ENCODE measurements at places on chromosomes 13 and 19. TPM values are rescaled to one million over a fixed set of nuclear protein-coding genes. Genes with fewer than 3 reads are reported as not detected.

The CYP4F8 gene
- not detected for total RNA-seq

The TNFSF11 gene
- not detected for total RNA-seq

The NBEA gene
- 0.90 TPM for total RNA-seq

The SOX1 gene
- total RNA-seq: not detected

The MBD3 gene
- 75.7 TPM for total RNA-seq

The MADCAM1 gene
- 0.13 TPM for total RNA-seq

The TMEM221 gene
- not detected for total RNA-seq

The MAP4K1 gene
- not detected for total RNA-seq

GRCh38 chr13:95679722-95680121 is 2.8 kb downstream of the DNAJC3 start:
- no peak for DNase-seq

DNA sequence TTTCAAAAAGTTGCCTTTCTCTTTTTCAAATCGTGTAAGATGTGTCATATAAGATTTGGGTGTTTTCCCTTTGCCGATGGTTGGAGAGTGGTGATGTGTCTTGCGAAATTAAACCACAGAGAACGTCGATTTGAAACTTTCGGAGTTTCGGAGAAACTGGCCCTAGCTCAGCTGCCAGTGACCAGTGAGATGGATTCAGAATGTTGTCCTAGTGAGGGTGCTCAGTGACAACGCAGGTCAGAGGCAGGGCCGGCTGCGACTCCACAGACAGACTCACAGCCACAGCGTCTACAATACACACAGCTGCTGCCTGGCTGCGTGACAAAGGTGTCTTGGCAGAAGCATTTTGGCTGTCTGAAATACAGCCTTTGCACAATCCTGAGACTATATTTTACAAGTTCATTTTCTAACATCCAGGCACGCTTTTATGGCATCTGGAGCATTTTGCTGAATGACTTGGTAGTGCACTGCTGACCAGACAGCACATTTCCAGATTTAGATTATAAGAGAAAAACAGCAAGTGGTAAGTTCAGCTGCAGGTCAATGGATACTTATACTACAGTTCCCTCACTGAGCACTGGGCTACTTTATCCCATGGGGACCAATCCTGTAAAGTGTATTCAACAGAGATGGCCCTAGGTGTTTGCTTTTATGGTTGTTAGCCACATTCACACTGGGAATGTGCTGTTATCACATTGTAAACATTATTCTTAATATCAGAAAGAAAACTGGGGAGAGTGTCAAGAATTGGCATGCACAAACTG is 207.5 kb downstream of the KCNRG start:
- DNase-seq: no peak

DNA sequence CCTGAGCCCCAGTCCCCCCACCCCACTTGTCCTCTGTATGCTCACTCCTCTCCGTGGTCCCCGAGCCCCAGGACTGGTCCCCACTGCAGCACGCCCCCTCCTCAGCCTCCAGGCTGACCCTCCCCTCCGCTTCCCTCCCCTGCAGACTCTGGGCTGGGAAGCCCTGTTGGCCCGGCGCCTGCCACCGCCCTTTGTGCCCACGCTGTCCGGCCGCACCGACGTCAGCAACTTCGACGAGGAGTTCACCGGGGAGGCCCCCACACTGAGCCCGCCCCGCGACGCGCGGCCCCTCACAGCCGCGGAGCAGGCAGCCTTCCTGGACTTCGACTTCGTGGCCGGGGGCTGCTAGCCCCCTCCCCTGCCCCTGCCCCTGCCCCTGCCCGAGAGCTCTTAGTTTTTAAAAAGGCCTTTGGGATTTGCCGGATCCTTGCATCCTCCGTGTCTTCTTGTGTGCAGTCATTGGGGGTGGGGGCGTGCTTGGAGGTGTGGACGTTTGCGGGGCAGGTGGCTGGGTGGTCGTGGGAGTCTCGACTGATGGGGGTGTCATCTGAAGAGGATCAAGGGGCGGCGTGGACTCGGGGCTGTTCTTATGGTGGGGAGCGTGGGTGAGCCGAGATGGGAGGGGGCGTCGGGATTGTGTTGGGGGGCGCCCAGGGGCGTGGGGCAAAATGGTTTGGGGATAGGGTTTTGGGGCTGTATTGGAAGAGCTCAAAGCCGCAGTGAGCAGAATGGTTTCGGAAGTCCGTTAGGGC is 3.5 kb downstream of the PTGER1 start:
- no peak for DNase-seq

DNA sequence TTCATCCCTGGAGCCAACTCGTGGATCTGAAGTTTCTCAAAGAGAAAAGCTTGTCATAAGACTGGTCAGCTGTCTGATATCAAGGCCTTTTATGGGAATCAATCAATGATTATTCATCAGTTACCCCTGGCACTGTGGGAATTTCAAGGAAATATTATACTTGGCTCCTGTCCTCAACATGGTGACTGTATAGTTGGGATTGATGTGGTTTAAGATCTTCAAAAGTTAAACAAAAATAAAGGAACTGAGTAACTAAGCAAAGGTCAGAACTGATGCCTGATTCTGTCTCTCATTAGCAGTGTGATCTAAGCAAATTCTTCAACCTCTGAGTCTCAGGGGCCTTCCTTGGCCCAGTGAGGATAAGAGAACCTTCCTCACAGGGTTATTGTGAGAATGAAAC is 22.2 kb upstream of the SERPINE3 start:
- peak; percentile 33 for DNase-seq

- DNase-seq: no peak
Measured at GRCh38 chr13:93004919-93005318, 221.7 kb upstream of the GPC6 start.

GRCh38 chr13:114151565-114152284 is 19.3 kb upstream of the RASA3 start:
- DNase-seq: peak; percentile 45

GRCh38 chr13:112642090-112642460 is 47.8 kb upstream of the ATP11A start:
- DNase-seq: no peak

DNA sequence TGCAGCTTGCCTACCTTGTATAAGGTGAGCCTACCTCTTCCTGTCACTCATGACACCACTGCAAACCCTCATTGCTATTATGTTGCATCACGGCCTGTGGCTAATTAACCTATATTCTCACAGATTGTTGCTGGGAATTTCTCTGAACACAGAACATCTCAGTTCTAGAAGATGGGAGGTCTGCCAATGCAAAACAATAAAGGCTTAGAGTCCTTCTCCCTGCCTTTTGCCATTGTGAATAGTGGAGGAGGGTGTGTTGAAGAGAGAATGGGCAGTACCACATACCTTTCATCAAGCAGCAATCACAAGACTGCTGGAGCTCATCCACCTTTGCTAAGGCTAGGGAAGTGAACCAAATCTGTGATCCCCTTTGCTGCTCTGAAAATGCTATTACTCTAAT is 34.4 kb downstream of the WDFY2 start:
- DNase-seq: no peak

- no peak for DNase-seq
Measured at GRCh38 chr13:25607096-25607495, 235.3 kb downstream of the ATP8A2 start.

- DNase-seq: no peak
Measured at GRCh38 chr13:95020298-95020987, 280.8 kb downstream of the ABCC4 start.

DNA sequence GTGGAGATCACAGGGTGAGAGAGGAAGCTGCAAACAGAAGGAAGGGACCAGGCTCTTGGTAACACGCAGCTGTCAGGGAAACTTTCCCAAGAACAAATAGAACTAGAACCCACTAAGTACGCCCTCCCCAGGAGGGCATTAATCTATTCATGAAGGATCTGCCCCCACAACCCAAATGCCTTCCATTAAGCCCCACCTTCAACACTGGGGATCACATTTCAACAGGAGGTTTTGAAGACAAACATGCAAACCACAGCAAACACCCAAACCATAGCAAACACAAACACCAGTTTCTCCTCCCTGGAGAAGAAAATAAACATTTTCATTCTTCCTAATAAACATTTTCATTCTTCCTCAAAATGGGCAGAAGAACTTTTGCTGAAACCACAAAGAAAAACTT is 329.6 kb downstream of the EFNB2 start:
- no peak for DNase-seq

- DNase-seq: no peak
Measured at GRCh38 chr19:21483589-21484170, 21.7 kb upstream of the ZNF429 start.

DNA sequence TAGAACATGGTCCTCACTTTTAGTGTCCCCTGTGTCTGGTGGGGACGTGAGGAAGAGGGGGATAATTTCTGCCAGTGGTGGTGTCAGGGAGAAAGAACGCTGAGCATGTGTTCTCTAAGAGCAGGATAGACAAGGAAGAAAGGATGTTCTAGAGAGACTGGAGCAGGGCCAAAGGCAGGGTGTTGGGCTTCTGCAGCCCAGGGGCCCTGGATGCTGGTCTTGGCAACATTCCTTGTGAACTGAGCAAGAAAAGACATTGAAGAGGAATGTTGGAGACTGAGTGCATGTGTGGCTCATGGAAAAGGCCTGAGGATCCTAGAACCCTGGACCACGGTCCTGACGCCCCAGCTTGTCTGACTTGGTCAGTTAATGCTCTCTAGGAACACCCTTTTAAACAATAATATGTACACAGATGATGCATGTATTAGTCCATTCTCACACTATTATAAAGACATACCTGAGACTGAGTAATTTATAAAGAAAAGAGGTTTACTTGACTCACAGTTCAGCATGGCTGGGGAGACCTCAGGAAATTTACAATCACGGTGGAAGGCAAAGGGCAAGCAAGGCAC is 33.6 kb upstream of the SLC10A2 start:
- DNase-seq: no peak

- no peak for DNase-seq
Measured at GRCh38 chr13:46899801-46900200, 2.9 kb upstream of the HTR2A start.
